Effector CD8-positive, alpha-beta T cell (primary cell): ENCODE measurements at places on chromosomes 1 and 21.

DNA sequence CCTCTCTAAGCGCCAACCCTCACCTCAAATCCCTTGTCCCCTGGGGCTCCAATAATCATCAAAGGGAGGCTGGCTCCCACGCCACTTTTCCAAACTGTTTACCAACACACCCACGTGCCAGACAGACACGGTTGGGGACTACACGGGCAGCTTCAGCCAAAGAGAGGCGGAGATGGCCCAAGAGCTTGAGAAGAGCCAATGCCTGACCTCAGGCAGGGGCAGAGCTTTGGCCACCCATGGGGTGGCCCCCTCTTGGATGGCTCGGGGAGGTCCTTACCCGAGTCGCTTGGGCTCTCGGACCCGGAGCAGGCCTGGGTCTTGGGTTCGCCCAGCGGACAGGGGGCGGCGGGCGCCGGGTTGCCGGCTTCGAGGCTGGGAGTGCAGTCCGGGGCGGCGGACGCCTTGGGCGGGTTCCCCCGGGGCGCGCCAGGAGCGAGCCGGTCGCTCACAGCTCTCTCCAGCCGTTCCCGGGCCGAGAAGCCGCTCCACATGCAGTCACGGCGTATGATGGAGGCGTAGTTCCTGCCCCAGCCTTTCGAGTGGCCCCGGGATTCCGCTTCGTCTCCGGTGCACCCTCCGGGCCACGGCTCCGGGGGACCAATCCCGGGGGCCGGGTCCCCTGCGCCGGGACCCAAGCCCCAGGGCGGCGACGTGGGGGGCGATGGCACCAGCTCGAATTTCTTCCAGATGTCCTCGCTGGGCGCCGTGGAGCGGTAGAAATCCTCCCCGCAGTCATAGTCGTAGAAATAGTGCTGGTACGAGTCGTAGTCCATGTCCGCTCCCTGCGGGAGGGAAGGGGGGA is 854 bp downstream of the MYCL start:
- no peak for DNase-seq

GRCh38 chr1:156452907-156453306 is 47.7 kb downstream of the MEF2D start:
- DNase-seq = no peak

DNA sequence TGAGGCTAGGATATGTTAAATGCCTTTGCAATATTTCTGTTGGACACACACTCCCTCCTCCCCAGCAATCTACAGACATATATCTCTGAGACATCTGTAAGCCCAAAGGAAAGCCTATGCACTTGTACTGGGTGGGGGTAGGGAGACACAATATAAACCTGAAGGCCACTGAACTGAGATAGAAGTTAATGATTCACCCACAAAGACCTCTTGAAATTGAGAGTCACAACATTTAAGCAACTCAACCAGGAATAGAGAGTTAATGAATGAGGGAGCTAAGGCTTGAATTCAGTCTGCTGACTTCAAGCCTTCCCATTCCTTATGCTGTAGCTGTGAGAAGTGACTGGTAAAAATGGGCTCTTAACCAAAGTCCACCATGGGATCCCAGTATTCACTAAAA is 5.0 kb downstream of the OR10J1 start:
- DNase-seq = no peak

- no peak for DNase-seq
These were observed 42.9 kb upstream of the RCAN3 start for GRCh38 chr1:24459551-24460266.

DNA sequence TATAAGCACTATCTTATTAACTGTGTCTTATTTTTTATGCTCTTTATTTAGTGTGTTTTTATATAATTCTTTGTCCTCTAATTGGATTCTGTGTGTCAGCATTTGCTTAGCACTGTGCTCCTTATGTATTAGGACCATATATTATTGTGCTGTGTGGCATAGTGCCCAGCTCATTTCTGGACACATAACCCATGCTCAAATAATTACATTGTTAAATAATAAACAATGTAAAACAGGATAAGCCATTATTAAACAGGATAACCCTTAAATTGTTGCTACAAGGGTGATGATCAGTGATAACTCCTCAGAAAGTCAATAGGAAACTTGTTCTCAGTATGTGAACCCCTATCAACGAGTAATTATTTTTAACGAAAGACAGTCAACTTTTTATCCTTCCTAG is 150.4 kb downstream of the ADGRL4 start:
- DNase-seq = no peak
